ENCODE measurements at places on chromosomes 2 and 18.
A peak's percentile ranks its signal among the peaks of the same experiment; 100 is the strongest.

GRCh38 chr2:9092383-9093282 lies 89.1 kb upstream of the MBOAT2 start:
- H3K36me3 ChIP-seq: no peaks in the 10 kb centered on the region
- H3K4me3 ChIP-seq: no peak overlapping the region
- no peak for DNase-seq
- no peak overlapping the region for H3K27ac ChIP-seq
- H3K4me1 ChIP-seq: no peaks in the 10 kb centered on the region
- no peaks in the 10 kb centered on the region for H3K27me3 ChIP-seq

DNA sequence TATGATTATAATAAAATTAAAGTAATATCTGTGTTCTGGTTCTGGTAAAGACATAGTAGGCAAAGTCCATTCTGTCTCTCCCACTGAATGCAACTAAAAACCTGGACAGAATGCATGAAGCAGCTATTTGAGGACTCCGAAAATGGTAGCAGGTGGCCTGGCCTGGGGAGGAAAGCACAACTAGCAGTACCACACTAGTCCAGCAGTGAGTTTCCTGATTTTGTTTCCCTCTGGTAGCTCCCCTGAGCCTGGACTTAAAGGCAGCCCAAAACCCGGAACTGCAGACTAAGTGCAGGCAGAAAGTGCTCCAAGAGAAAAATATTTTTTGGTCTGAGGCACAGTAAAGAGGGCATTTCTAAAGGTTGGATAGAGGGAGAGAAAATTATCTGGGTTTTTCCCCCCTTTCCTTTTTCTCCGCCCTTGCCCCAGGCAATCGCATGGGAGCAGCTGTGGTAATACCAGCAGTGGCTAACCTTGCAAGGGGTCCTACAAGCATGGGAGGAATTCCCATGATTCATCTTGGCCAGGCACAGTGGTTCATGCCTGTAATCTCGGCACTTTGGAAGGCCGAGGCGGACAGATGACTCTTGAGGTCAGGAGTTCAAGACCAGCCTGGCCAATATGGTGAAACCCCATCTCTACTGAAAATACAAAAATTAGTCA lies 32.3 kb downstream of the ASXL2 start:
- H3K36me3 ChIP-seq: no peaks in the 10 kb centered on the region
- no peak overlapping the region for H3K4me3 ChIP-seq
- no peaks in the 10 kb centered on the region for H3K4me1 ChIP-seq
- no peak overlapping the region for H3K27ac ChIP-seq
- no peak for DNase-seq

DNA sequence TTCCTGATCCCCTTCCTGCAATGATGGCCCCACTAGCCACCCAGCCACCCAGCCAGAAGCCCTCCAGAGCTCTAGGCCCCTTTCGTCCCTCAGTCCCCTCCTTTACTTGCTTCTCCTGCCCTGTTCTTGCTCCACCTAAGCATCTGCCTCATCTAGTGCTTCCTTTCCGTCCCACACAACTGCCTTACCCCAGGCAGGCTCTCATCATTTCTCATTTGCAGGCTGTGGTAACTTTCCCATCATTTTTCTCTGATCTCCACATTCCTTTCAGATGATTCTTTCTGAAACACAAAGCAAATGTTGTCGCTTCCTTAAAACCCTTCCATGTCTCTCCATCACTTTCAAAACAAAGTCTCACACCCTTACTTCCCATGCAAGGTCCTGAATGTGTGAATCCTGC lies 459.8 kb downstream of the METTL4 start:
- no peak for DNase-seq
- H3K27me3 ChIP-seq: no peaks in the 10 kb centered on the region
- no peak overlapping the region for H3K4me3 ChIP-seq
- H3K36me3 ChIP-seq: no peaks in the 10 kb centered on the region
- H3K4me1 ChIP-seq: no peaks in the 10 kb centered on the region

DNA sequence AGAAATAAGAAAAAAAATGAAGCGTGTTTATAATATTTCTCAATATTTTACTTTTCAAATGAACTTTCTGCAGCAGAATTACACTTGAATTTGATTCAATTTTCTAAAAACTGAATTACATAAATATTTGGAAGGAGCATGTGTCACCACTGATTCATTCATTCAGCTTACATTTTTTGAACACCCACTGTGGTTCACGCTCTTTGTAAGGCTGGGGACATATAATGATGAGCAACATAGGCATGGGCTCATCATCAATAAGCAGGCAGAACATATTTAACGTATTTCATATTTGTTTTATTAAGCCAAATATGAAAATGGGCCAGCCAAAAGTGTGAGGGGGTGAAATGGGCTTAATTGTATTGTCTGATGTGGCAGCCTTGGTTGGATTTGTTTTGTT lies 209.1 kb downstream of the CTNNA2 start:
- DNase-seq: no peak
- H3K27ac ChIP-seq: no peak overlapping the region
- no peaks in the 10 kb centered on the region for H3K36me3 ChIP-seq
- no peaks in the 10 kb centered on the region for H3K4me1 ChIP-seq
- no peaks in the 10 kb centered on the region for H3K27me3 ChIP-seq

- H3K27ac ChIP-seq: peak overlapping the region; percentile 68
- peak overlapping the region; percentile 82 for H3K4me3 ChIP-seq
- no peaks in the 10 kb centered on the region for H3K27me3 ChIP-seq
- H3K36me3 ChIP-seq: no peaks in the 10 kb centered on the region
- DNase-seq: no peak
- H3K4me1 ChIP-seq: no peaks in the 10 kb centered on the region
Observed at GRCh38 chr2:74146929-74147726, 584 bp downstream of the BOLA3 start.

DNA sequence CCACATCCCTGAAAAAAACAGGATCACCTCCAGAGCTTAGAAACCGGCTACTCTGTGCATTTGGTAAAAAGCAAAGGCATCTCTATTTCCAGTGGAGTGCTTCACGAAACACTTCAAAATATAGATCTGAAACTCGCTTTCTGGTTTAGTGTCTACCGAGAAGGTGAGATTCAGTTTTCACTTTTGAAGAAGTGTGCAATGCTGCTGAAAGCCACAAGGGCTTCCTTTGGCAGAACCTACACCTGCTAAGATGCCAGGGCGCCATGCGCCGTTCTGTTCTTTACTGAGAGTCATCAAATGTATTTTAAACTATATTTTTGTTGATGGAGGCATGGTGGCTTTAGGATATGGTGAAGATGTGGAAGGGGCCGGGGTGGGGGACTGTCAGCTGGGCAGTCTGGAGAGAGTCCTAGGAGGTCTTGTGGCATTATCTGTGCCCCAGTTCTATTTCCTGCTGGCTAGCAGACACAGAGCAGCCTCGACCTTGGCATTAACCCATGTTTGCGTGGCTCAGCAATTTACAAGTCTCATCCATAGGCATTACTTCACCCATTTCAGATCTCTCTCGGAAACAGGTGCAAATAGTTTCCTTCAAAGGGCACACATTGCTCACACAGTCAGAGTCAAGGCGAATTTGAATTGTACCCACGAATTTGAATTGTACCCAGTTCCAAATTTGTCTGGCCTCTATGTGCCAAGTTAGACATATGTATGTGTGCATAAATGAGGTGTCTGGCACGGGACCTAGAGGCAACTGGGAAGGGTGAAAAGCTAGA lies 46.7 kb upstream of the KCNF1 start:
- no peak overlapping the region for H3K27ac ChIP-seq
- H3K4me3 ChIP-seq: no peak overlapping the region
- no peaks in the 10 kb centered on the region for H3K36me3 ChIP-seq
- H3K4me1 ChIP-seq: no peaks in the 10 kb centered on the region
- no peaks in the 10 kb centered on the region for H3K27me3 ChIP-seq

Measured in uterus (tissue), 4 donors.